Stimulated activated CD8-positive, alpha-beta memory T cell treated with anti-CD3 and anti-CD28 coated beads, Interleukin-4, amount 100 ng/mL, for 4 hours (primary cell): ENCODE measurements at places on chromosomes 2 and 18.

DNA sequence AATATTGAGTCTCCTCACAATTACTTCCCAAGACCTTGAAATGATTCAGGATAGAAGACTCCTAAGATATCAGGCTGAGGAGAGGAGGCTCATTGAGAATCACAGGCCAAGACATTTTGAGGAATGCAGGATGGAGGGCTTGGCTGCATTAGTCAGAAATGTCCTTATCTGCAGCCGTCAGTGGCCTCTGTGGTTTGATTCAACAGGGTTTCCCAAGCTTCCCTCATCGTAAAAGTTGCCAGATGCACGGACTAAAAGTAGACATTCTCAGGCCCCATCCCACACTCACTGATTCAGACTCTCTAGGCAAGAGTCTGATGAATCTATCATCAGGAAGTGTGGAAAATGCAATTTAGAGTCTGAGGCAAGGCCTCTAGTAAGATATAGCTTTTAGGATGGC is 34.0 kb upstream of the TMEM178A start:
- DNase-seq, result no peak

GRCh38 chr2:74507926-74508520 is 528 bp upstream of the PCGF1 start:
- DNase-seq, result no peak

DNA sequence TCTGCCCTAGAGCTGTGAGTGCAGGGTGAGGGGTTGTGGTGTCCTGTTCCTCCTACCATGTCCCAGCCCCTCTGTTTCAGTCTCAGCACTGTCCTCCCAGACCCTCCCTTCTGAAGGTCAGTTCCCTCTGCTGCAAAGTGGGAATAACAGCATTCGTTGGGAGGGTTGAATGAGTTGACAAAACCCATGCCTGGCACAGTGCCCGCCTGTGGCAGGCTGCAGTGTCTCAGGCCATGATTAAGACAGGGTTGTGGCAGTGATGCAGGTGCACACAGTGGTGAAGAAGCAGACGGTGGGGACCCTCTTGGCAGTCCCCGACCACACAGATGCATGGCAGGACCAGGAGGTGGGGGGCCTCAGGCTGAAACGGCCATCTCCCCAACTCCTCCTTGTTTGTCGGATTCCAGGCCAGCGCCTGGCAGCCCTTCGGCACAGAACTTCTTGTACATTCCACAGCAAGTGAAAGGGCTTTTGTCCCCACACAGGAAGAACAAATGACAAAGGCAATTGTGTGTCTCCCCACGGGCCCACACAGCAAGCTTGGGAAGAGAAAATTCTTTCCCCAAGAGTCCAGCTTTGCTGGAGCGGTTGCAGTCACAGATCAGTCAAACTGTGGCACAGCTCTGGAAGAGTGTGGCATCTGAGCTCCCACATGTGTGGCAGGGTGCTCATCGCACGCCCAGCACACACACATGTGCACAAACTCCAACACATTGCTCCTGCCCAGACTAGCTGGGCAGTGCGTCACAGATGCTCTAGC is 92.0 kb upstream of the MSH2 start:
- no peak for DNase-seq

DNA sequence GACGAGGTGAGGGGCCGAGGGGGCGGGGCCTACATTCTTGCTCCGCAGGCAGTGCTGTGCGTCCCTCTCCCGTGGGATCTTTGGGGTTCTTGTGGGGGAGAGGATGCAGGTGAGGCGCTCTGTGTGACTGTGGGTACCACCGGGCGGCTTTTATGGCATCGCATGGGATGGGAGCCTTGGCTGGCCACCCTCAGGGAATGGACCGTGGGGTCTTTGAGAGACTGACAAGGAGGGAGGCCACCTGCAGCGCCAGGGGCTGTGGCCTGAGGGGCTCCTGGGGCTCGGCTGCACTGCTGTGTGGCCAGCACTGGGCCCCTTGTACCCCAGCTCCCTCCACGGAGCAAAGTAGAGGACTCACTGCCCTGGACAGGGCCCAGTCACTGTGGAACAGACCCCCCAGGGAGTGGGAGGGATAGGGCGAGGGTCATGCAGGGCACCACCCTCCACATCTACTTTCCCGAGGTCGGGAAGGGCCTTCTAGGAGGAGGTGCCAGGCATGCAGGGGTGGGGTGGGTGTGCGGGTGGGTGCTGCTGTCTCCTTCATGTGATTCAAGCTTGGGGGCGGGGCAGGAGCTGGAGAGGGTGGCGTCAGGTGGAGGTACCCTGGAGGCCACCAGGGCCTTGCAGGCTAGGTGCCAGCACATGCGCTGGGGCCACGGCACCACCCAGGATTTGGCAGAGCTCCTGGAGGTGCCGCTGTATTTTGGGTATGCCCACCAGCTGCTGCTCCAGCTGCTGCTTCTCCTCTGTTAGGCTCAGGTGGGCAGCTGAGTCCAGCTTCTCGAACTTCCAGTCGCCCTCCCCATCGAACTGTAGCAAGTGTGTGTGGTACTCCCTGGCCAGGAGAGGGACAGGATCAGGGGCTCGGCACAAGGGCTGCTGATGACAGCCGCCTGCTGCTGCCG is 1072.4 kb downstream of the RPIA start:
- DNase-seq, result no peak

GRCh38 chr2:168589236-168590211 is 133.5 kb downstream of the CERS6 start:
- DNase-seq, result no peak

- peak; percentile 47 for DNase-seq
Measured at GRCh38 chr2:113240915-113241911, 37.5 kb downstream of the PAX8 start.

DNA sequence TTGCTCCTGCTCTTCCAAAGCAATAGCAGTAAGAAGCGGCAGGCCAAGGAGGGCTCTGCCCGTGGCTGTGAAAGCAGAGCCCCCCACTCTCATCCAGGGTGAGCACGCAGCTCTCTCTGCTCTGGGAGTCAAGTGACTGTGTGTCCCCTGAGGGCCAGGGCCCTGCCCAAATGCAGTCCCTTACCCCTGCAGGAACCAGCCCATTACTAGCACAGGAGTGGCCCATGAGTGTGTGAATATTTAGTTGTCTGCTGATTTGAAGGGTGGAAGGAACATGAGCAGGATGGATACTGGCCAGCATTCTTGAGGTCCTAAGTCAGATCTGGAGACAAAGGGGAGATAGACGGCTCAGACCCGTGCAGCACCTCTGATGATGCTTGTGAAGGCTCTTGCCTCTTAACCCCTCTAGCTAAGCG is 69.7 kb upstream of the FOSL2 start:
- no peak for DNase-seq

GRCh38 chr2:105287692-105288091 is 41.8 kb downstream of the TGFBRAP1 start:
- DNase-seq, result no peak

- DNase-seq, result no peak
Measured at GRCh38 chr2:86480105-86480504, 38.9 kb downstream of the KDM3A start.

GRCh38 chr2:234401426-234401825 is 95.5 kb downstream of the ARL4C start:
- DNase-seq, result no peak

- no peak for DNase-seq
Measured at GRCh38 chr18:44841752-44842587, 161.3 kb downstream of the SETBP1 start.

DNA sequence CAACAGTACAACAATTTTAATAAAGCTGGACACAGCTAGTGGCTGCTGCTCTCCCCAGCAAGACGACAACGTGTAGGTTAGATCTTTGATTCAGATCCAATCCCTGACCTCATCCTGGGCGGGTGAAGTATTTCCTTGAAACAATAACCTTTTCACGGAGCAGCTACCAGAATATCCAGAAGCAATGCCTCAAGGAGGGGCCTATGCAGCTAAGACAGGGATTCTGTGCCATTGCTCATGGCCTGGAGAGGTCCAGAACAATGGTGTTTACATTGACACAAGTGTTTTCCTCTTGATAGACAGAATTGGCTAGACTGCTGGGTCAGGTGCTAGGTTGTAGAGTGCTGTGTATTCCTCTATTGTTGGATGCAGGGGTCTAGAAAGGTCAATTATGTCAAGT is 520.1 kb downstream of the BCL11A start:
- no peak for DNase-seq

DNA sequence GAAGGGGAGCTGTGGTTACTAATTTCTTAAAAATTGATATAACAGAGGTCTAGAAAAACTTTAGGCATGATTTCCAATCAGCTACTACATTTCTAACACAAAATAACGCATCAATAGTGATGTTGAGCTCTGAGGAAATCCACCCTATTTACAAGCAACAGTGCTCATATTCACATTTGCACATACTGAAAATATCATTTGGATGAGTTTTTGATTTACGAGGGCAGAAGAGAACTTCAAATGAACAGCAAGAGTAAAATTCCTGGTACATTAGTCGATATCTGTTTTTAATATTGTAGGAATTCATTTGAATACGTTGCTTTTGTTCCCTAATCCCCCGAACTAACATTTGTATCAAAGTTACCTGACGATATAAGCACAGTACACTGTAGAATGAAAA is 761.0 kb upstream of the POU3F3 start:
- DNase-seq, result no peak

- no peak for DNase-seq
Measured at GRCh38 chr2:17911491-17912260, 33.2 kb downstream of the KCNS3 start.

GRCh38 chr2:236015171-236015570 is 153.0 kb downstream of the GBX2 start:
- DNase-seq, result no peak

DNA sequence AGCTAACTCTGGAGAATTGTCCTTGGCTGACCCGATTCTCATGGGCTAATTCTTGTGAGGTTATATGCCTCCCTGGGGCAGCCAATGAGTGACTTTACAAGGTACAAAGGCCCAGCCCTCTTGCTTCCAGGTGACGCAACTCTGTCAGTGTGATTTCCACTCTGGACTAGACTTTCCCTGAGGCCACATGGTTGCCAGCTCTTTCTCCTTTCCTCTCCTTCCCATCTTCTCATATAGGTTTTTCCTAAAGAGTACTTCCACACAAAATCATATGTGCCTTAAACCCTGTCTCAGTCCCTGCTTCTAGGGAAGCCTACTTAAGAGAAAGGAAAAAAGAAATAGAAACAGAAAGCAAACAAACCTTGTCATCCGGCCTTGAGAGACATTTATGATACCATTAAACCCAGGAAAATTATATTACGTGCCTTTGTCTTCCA is 226.2 kb upstream of the ZSWIM2 start:
- no peak for DNase-seq
